ENCODE measurements at places on chromosomes 4 and X.

- no peaks in the 10 kb centered on the region for H3K4me1 ChIP-seq
- H3K27me3 ChIP-seq, result no peaks in the 10 kb centered on the region
- H3K27ac ChIP-seq, result no peak overlapping the region
Measured at GRCh38 chrX:20060961-20061748, 55.6 kb downstream of the MAP7D2 start.

- H3K36me3 ChIP-seq, result no peaks in the 10 kb centered on the region
- no peak overlapping the region for H3K27ac ChIP-seq
- H3K4me1 ChIP-seq, result no peaks in the 10 kb centered on the region
- no peaks in the 10 kb centered on the region for H3K27me3 ChIP-seq
- no peak overlapping the region for H3K4me3 ChIP-seq
Measured at GRCh38 chr4:97953171-97953941, 189.9 kb downstream of the STPG2 start.

DNA sequence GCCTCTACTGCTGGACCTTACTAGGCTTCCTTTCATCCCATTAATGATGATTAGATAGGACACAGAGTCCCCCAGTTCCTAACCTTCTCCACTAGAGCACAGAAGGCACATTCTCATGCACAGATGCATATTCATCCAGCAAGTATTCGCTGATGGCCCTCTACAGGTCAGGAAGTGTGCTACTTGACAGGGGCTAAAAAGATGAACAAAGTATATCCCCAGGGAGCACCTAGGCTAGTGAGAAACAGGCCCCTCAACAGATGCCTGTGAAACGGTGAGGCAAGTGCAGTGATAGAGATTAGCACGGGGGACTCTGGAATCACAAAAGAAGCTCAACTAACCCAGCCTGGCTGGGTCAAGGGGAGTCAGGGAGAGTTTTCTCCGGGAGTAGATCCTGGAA lies 95.8 kb downstream of the MGST2 start:
- H3K27me3 ChIP-seq, result no peaks in the 10 kb centered on the region
- no peak for DNase-seq
- no peak overlapping the region for H3K27ac ChIP-seq
- no peaks in the 10 kb centered on the region for H3K36me3 ChIP-seq
- no peak overlapping the region for H3K4me3 ChIP-seq

DNA sequence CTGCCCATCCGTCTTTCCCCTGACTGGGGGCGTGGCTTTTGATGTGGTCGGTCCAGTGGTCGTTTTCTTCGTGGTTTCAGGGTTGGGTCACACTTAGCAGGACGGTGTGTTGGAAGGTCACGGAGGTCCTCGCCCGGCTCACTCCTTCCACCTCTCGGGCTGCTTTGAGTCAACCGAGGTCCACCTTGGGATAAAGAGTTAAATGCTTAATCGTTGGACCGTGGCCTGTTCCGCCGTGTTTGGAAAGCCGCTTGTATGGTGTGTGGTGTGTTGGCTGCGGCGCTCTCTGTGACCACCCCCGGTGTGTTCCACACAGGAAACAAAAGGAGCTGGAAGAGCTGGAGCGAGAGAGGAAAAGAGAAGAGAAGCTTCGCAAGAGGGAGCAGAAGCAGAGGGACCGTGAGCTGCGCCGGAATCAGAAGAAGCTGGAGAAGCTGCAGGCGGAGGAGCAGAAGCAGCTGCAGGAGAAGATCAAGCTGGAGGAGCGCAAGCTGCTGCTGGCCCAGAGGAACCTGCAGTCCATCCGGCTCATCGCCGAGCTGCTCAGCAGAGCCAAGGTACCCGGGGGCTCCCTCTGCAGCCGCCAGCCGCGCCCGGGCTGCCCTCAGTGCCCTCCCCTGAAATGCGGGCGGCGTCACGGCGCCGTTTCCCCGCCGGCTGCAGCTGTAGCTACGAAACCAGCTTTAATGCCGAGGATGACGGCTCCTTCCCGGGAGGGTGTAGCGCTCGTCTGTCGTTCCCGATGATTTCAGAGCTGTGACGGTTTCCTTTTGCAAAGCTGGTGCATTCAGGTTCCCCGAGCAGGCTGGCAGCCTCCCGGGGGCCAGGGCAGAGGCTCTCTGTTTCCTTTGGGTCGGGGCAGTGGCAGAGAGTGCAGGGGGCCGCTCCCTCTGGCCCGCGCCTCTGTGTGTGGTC lies 7.7 kb downstream of the AKAP17A start:
- no peak for DNase-seq
- no peaks in the 10 kb centered on the region for H3K4me1 ChIP-seq
- no peak overlapping the region for H3K27ac ChIP-seq

DNA sequence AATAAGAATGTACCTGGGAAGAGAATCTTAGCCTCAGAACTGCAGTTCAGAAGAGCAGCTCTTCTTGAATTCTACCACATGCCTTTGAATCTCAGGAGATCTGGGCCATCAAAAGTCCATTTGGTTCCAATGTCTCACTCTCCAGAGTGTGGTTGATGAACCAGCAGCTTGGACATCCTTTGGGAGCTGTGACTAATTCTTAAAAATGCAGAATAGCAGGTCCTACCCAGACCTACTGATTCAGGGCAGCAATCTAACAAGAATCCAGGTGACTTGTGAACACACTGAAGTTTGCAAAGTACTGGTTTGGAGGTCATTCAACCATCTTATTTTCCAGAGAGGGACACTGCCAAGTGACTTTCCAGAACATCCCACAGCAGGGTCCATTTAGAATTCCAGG lies 244.7 kb downstream of the PACRGL start:
- no peak overlapping the region for H3K27ac ChIP-seq
- no peaks in the 10 kb centered on the region for H3K4me1 ChIP-seq
- no peak for DNase-seq
- no peaks in the 10 kb centered on the region for H3K27me3 ChIP-seq
- no peaks in the 10 kb centered on the region for H3K36me3 ChIP-seq
- no peak overlapping the region for H3K4me3 ChIP-seq

DNA sequence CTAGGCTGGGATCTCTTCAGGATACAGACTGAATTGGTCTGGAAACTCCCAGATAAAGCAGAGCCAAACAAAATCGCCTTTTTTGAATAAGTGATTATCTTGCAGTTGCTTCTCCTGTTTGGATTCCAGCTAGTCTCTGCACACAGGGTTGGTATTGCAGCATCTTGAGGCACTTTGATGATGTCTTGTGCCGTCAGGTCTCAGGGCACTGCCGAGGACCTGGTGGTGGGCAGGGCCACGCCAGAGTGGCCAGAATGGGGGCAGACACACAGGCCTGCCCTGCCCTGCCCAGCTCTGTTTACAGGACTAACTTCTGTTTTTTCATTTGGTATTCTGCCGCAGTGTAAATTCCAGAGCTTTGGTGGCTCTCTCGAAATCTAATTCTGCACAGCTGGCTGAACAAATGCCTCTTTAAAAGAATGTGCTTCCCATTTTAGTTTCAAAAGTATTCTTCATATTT lies 276.1 kb downstream of the NR3C2 start:
- H3K27me3 ChIP-seq, result no peaks in the 10 kb centered on the region
- H3K27ac ChIP-seq, result no peak overlapping the region
- no peak for DNase-seq
- no peaks in the 10 kb centered on the region for H3K36me3 ChIP-seq
- H3K4me3 ChIP-seq, result no peak overlapping the region

- H3K27ac ChIP-seq, result no peak overlapping the region
- no peak for DNase-seq
Measured at GRCh38 chrX:42090395-42090794, 167.0 kb upstream of the CASK start.

GRCh38 chr4:119517361-119518229 lies 111.0 kb downstream of the PDE5A start:
- no peak for DNase-seq
- H3K4me1 ChIP-seq, result no peaks in the 10 kb centered on the region
- H3K36me3 ChIP-seq, result peaks cover 2% of the 10 kb centered on the region
- no peak overlapping the region for H3K27ac ChIP-seq

- H3K4me1 ChIP-seq, result no peaks in the 10 kb centered on the region
- no peak overlapping the region for H3K27ac ChIP-seq
- no peak for DNase-seq
- H3K27me3 ChIP-seq, result no peaks in the 10 kb centered on the region
- H3K4me3 ChIP-seq, result no peak overlapping the region
- H3K36me3 ChIP-seq, result no peaks in the 10 kb centered on the region
Measured at GRCh38 chr4:181200076-181200475, 1043.1 kb upstream of the TENM3 start.

- H3K27ac ChIP-seq, result no peak overlapping the region
- no peaks in the 10 kb centered on the region for H3K27me3 ChIP-seq
- DNase-seq, result no peak
- H3K4me1 ChIP-seq, result no peaks in the 10 kb centered on the region
- H3K36me3 ChIP-seq, result no peaks in the 10 kb centered on the region
Measured at GRCh38 chr4:174707902-174708301, 121.1 kb downstream of the GLRA3 start.

DNA sequence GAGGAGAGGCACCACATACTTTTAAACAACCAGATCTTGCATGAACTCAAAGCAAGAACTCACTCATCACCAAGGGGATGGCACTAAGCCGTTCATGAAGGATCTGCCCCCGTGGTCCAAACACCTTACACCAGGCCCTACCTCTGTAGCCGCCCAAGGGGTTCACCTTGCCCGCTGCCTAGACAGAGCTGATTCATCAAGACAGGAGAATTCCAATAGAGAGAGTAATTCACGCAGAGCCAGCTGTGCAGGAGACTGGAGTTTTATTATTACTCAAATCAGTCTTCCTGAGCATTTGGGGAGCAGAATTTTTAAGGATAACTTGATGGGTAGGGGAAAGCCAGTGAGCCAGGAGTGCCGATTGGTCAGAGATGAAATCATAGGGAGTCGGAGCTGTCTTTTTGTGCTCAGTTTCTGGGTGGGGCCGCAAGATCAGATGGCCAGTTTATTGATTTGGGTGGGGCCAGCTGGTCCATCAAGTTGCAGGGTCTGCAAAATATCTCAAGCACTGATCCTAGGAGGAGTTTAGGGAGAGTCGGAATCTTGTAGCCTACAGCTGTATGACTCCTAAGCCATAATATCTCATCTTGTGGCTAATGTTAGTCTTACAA lies 364.7 kb downstream of the PCDH7 start:
- no peaks in the 10 kb centered on the region for H3K27me3 ChIP-seq
- H3K27ac ChIP-seq, result no peak overlapping the region
- no peak for DNase-seq
- no peak overlapping the region for H3K4me3 ChIP-seq
- peaks cover 2% of the 10 kb centered on the region for H3K4me1 ChIP-seq
- H3K36me3 ChIP-seq, result no peaks in the 10 kb centered on the region

DNA sequence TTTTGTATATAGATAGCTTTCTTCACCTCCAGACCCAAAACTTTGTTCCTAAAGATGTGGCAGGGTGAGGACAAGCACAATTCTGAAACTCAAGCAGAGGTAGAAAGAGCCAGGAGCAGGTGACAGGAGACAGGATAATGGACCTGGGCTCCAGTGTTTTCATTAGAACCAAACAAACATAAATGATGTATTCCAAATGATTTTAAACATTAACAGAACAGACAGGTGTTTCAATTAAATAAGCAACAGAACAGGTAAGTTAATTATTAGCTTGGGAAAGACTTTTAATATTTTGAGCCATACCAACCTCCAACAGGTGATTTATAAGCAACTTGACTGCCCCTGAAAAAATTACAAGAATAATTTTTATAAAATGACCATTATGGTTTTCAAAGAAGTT lies 459.4 kb upstream of the LCORL start:
- H3K36me3 ChIP-seq, result no peaks in the 10 kb centered on the region
- H3K4me3 ChIP-seq, result no peak overlapping the region
- no peak for DNase-seq

GRCh38 chr4:42703813-42704212 lies 46.9 kb upstream of the ATP8A1 start:
- H3K27me3 ChIP-seq, result no peaks in the 10 kb centered on the region
- DNase-seq, result no peak
- no peaks in the 10 kb centered on the region for H3K36me3 ChIP-seq
- no peaks in the 10 kb centered on the region for H3K4me1 ChIP-seq
- no peak overlapping the region for H3K27ac ChIP-seq
- H3K4me3 ChIP-seq, result no peak overlapping the region

- no peak overlapping the region for H3K27ac ChIP-seq
- no peak overlapping the region for H3K4me3 ChIP-seq
- no peaks in the 10 kb centered on the region for H3K27me3 ChIP-seq
Measured at GRCh38 chr4:186557061-186557460, 1.7 kb upstream of the MTNR1A start.

- no peak overlapping the region for H3K27ac ChIP-seq
- no peak for DNase-seq
- H3K4me1 ChIP-seq, result no peaks in the 10 kb centered on the region
- no peaks in the 10 kb centered on the region for H3K27me3 ChIP-seq
- H3K36me3 ChIP-seq, result no peaks in the 10 kb centered on the region
Measured at GRCh38 chrX:130652824-130653578, 250.0 kb downstream of the ENOX2 start.

- H3K27ac ChIP-seq, result no peak overlapping the region
- H3K27me3 ChIP-seq, result no peaks in the 10 kb centered on the region
- H3K4me3 ChIP-seq, result no peak overlapping the region
- H3K4me1 ChIP-seq, result no peaks in the 10 kb centered on the region
- no peak for DNase-seq
Measured at GRCh38 chrX:20388594-20388993, 121.9 kb upstream of the RPS6KA3 start.

- no peak overlapping the region for H3K27ac ChIP-seq
- DNase-seq, result no peak
- no peak overlapping the region for H3K4me3 ChIP-seq
- no peaks in the 10 kb centered on the region for H3K36me3 ChIP-seq
- H3K4me1 ChIP-seq, result no peaks in the 10 kb centered on the region
Measured at GRCh38 chrX:69389101-69389501, 115.0 kb upstream of the NALF2 start.

DNA sequence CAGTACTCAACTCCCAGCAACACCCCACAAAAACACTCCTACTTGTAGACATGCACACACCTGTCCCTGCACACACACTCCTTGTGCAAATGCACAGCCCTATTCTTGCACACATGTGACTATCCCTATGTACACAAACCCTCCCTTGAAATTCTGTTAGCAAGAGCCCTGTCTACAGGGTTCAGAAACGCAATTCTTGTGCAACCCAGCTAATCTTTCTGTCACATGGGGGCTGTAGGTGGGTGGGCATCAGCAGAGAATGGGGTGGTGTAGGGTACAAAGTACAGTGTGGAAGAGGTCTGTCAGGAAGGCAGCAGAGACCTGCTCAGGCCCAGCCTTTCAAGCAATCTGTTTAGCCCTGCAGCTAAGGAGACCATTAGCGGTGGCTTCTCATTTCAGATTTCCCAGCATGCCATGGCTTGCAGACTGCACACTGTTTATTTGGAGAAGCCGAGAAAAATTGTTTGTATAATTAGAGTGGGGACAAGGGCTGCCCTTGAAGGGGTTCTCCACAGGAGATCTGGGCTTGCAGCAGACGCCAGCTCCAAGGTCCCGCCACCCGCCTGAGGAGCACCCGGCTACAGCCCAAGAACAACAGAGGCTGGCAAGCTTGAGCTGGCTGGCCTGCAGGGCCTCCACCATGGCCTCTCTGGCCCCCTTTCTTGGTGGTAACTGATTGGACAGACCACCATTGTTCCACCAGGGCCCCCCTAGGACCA lies 144.0 kb upstream of the PJA1 start:
- H3K27ac ChIP-seq, result no peak overlapping the region
- no peaks in the 10 kb centered on the region for H3K36me3 ChIP-seq
- H3K27me3 ChIP-seq, result no peaks in the 10 kb centered on the region
- H3K4me1 ChIP-seq, result peaks cover 3% of the 10 kb centered on the region
- DNase-seq, result no peak
